ENCODE measurements at places on chromosomes 2 and 18.

- DNase-seq: no peak
These were observed 12.5 kb downstream of the SDC1 start for GRCh38 chr2:20212459-20212870.

- no peak for DNase-seq
These were observed 828 bp downstream of the DYNC1I2 start for GRCh38 chr2:171688129-171688465.

DNA sequence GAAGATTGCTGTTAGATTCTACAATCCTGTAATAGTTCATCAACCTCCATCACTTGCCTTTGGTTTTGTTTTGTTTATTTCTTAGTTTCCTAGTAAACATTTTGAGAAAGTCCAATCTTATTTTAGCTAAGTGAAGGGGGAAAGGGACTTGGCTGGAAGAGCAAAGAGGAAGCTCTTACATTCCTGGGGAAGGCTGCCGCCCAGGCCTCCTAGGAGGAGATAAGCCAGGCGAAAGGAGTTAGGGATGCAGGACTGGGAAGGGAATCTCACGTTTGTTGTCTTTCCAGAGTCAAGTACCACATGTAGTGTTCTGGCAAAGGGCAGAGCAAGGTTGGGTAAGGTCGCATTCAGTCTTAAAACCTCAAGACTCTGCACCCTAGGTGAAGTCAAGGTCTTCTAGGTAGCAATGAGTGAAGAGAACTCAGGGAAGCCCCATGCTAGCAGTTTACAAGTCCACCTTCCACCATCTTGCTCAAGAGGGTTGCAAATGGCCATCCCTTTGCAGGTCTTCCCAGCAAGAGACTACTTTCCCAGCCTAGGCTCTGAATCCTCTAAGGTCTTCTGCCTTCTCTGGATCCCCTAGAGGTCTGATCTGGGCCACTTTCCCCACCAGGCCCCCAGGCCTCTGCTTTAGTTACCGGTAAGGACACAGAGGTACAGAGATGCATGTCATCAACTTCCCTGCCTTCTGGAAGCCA is 320.7 kb downstream of the CYP26B1 start:
- DNase-seq: no peak

DNA sequence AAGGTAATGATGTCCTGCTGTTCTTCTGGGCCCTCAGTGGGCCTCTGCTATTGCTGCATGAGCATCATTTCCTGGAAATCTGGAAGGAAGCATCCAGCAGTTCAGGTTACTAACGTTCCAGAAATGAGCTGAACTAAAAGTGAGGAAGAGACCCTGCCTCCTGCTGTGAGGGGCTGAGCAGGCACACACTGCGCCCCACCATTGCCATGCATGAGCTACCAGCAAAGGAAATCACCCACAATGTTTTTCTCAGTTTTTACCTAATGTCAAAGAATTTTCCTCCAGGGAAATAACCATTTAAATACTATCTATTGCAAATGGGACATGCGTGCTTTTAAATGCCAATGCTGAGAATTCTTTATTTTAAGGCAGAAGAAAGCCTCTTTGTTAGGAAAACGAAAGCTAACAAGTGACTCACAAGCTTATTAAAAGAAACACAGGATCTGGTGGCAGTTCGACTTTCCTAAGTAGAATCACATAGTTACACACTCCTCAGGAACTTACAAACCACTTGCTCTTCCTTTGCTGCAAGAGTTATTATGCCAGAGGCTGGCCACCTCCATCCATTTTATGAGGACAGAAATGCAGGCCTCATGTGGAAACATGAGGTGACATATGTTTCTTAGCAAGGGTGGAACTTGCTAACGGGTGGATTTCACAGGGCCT is 152.6 kb upstream of the TTC39C start:
- DNase-seq: no peak

GRCh38 chr2:135689679-135690078 is 52.0 kb upstream of the UBXN4 start:
- DNase-seq: no peak

DNA sequence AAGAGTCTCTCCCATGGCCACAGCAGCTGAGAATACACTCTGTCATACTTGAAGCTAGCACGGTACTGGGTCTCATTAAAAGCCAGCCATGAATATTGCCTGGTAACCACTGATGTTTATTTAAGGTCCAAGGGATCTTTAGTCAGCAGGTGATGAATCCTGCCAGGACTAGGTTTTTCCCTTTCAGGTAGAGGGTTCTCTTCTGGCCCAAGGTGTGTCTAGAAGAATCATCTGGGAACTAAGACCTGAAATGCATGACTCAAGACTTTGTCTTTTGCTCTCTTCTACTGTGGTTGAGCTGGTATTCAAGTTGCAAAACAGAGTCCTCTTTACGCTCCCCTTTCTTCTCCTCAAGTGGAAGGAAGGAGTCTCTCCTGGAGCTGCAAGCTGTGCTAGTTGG is 400.5 kb upstream of the FSIP2 start:
- DNase-seq: no peak

DNA sequence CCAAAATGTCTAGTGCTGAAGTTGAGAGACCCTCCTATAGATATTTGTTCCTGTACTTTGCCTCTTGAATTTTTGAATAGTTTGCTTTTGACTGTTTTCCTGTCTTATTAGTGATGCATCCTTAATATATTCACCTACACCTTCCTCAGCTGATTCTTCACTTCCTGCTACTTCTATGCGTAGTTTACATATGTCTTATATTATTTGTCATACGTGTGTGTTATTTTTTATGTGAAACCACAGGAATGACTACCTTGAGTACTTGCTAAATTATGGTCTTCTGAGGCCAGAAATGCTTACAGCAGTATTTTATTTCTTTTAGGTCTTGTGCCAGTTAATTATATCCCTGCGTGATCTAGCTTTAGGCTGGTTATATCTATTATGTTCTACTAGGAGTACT is 9.9 kb downstream of the UBE2E3 start:
- no peak for DNase-seq
